ENCODE measurements at places on chromosomes 4 and X.
A peak's percentile ranks its signal among the peaks of the same experiment; 100 is the strongest.

DNA sequence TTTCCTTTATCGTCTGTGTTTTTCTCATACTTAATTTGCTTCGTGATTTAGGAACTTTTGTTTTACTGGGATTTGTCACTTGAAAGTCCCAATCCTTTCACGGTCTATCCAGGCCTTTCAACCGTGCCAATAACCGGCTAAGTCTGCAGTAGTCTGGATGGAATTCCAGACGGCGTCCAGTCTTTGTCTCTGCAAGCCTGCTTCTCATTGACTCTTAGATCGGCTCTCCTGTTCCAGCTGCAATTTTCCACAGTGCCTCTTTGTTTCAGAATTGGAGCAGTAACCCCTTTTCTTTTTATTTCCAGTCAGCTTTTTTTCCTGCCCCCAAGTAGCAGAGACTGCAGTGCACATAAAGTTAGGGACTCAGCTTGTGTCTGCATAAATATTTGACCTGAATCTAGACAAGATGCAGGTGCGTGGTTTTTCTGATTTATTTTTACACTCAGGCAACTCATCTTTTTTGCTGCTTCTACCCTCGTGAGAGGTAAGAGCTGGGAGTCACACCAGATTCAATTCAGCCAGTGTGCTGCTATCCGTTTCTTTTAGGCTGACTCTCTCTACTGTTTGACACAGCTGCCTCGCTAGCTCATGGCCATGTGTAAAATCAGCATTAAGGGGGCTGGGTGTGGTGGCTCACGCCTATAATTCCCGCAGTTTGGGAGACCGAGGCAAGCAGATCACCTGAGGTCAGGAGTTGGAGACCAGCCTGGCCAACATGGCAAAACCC lies 37.4 kb upstream of the DHRSX start:
- no peak for DNase-seq

- DNase-seq = no peak
These were observed 13.8 kb upstream of the SMS start for GRCh38 chrX:21926527-21927278.

DNA sequence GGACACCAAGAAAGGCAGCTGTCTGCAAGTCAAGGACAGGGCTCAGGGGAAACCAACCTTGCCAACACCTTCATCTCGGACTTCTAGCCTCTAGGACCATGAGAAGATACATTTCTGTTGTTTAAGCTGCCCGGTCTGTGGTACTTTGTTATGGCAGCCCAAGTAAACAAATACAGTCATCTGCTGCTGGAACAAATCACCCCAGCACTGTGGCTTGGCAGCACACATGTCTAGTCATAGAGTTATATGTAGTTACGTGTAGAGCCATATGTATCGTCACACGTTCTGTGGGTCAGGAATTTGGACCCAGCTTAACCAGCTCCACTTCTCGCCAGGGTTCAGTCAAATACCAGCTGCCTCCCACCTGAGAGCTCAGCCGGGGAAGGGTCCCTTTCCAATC lies 2.5 kb downstream of the HTT-AS start:
- no peak for DNase-seq

DNA sequence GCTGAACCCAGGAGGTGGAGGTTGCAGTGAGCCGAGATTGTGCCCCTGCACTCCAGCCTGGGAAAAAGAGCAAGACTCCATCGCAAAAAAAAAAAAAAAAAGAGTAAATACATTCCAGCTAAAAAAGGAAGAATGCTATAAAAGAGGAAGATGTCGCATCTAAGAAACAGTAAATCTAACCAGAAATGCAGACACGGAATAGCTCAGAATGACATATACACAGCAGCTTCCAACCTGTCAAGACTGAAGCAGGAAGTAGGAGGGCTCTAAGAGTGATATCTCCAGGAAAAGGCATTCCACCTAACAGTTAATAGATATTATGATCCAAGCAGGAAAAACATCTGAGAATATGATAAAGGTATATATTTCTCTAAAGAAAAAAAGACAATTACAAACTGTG lies 16.0 kb downstream of the CLOCK start:
- no peak for DNase-seq

DNA sequence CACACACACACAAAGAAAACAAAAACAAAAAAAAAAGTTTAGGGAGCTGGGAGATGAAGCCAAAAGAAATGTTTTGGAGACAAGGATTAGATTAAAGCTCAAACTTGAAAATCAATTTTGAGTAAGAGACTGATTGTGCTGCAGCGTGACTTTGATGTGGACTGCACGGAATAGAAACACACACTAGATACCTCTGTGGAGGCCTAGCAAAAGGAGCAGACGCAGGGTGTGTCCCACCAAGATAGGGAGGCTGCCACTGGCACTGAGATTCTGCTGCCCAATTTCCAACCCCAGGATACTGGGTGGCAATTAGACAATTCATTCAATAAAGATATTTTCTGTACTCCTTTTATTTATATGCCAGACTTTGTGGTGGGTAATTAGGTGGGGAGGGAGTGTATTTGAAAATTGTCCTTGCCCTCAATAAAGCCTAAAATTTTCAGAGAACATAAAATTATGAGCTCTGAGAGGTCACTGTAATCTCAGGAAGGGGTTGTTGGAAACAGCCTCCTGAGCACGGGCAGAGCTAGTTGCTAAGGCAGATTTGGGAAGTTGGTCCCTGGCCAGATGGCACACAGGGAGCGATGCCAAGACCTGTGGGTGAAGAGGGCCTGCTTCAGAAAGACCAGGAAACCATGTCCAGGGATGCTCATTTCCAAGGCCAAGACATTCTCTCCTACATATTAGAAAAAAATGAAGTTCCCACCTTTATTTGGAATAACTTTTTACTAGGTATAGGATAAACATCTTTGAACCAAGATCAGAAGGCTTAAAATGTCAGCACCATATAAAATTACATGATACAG lies 1.9 kb upstream of the PPP3CA start:
- DNase-seq = peak; percentile 57

DNA sequence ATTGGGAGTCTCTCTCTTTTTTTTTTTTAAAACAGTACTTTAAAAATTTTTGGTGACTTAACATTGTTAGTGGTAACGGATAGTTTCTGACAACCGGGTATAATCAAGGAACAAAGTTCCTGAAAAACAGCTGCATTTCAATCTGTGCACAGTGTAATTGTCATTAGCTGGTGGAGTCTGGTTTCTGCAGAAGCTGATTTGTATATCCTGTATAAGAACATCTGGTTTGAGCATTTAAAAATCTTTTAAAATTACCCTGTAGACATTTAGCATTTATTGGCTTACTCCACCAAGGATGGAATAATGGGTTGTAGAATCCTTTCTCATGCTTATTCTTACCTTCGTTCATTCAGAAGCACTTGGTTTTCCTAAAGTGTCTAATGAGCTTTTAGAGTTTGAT lies 11.2 kb downstream of the JADE1 start:
- DNase-seq = no peak

DNA sequence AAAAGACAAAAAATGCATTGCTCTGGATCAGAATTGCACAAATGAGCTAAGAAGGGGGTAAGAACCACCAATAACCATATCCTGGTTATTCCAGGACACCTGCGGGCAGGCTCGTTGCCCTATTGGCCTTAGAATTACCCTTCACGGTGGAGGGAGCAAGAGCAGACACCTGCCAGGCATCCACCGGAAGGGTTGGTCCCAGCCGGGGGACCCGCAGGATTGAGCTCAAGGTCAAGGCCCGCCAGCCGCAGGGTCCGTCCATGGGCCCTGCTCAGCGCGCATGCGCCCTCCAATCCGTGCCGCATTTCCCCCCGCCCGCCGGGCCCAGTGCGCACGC lies 575 bp downstream of the SLC25A6 start:
- DNase-seq = no peak

GRCh38 chr4:185634066-185634652 lies 98.9 kb upstream of the PDLIM3 start:
- DNase-seq = no peak

DNA sequence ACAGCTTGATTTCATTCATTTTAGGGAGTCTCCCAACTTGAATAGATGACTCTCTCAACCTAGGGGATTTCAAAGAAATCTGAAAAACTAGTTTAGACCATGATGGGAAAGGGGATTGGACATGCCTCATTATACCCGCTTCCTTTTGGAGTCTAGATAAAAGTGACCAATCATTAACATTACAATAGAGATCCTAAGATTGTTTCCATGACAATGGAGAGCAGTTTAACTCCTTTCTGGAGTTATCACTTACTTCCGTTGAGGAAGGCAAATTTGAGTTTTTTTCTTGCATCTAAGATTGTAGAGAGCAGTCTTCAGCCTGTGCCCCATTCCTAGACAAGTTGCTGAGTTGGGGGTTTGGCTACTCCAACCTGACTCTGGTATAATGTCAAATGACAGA lies 11.4 kb upstream of the IL15 start:
- no peak for DNase-seq

- no peak for DNase-seq
These were observed 125.4 kb upstream of the EOLA2 start for GRCh38 chrX:150063674-150064073.

GRCh38 chr4:115315182-115315581 lies 201.8 kb upstream of the NDST4 start:
- no peak for DNase-seq

DNA sequence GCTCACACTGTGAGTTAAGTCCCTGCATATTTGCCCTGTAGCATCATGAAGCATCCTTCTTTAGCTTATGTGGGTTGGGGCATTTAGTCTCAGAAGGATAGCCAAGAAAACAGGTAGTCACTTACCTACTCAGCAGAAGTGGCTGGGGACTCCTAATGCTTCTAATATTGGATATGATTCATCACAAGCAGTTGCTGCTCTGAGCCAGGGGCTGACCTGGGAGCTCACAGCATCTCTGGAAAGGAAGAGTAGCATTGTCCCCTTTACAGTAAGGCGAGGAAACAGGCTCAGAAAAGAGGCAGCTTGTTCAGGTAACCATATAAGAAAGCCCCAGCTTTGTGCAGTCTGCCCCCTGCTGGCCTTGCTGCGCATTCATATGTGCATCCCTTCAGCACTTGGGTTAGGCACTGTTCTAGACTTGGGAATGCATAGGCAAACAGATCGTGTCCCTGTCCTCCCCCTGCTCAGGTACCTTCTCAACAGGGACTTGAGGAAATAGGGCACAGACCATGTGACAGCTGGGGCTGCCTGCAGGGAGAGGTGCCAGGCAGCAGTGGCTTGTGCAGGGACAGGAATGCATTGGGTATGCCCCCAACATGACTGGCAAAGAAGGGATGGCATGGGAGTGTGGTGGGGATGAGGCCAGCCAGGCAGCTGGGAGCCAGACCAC lies 35.7 kb upstream of the TBC1D14 start:
- DNase-seq = peak; percentile 17

DNA sequence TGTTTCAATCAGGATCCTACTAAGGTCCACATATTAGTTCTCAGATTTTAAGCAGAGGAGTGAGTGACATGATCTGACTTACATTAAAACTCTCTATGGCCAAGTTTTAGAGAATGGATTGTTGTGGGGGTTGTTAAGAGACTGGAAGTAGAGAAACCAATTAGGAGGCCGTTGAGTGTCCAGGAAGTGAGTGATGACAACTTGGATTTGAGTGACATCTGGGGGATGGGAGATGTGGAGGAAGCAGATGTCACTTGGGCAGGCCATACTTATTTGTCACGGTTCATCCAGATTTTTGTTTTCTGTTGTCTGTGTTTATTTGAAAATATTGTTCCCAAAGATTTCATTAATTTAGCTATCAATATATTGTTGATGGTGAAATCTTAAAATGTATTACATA lies 28.3 kb downstream of the ADD1 start:
- DNase-seq = no peak

DNA sequence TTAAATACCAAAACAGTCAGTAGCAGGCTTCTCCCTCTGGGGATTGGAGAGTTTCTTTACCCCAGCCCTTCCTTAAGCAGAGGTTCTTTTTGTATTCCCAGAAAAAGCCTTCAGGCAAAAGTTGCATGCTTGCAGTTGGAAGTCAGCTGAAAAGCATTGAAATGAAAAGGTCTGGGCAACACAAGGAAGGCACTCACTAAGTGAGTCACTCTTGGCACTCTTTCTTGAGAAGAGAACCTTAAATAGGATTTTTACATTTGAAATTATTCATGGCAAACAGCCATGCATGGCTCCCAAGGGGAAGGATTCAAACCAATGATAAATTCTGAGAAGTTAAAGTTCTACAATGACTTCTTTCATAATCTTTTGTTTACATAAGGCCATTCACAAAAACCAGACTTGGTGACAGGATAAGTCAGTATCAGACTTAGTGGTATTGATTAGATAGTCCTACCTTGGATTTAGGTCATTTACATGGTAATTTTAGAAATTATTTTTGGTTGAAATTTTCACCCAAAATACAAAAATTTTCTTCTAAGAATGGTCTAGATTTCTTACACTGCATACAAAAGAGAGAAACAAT lies 2068.9 kb downstream of the PCDH7 start:
- no peak for DNase-seq

GRCh38 chr4:133995243-133995960 lies 206.2 kb downstream of the PABPC4L start:
- DNase-seq = no peak

DNA sequence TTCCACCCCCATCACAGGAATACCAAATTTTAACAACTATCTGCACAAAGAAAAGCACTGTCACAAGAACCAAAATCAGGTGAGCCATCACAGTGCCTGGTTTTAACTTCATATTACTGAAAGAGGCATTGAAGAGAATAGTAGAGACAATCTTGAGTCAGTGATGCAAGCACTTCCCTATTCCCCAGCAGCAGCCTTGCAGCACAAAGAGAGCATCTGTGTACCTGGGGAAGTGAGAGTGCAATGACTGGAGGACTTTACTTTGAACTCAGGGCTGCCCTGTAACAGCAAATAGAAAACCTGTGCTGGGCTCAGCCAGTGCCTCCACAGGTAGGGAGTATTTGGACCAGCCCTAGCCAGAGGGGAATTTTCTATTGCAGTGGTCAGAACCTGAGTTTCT lies 361.8 kb downstream of the TEX13C start:
- DNase-seq = no peak

GRCh38 chr4:119093042-119093827 lies 42.4 kb upstream of the MYOZ2 start:
- no peak for DNase-seq

- no peak for DNase-seq
These were observed 336.2 kb upstream of the FAT1 start for GRCh38 chr4:187059895-187060294.

GRCh38 chr4:108191269-108191914 lies 22.7 kb upstream of the LEF1 start:
- DNase-seq = no peak

GRCh38 chr4:177116161-177116560 lies 193.5 kb upstream of the NEIL3 start:
- DNase-seq = no peak

DNA sequence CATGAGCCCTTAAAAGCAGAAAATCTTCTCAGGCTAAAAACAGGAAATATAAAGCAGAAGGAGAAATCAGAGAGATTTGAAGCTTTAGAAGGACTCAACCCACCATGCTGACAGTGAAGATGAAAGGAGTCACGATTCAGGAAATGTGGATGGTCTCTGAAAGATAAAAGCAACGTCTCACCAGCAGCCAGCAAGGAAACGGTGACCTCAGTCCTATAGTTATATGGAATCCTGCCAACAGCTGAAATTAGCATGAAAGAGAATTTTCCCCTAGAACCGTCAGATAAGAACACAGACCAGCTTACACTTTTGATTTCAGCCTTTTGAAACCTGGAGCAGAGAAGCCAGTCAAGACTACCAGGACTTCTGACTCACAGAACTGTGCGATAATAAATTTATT lies 715.7 kb upstream of the HTR2C start:
- no peak for DNase-seq

Data from NCI-H1105 treated with DMSO at 0.1 percent for 48 hours (cell line).